ENCODE measurements at places on chromosomes 5 and 9.
A peak's percentile ranks its signal among the peaks of the same experiment; 100 is the strongest.

DNA sequence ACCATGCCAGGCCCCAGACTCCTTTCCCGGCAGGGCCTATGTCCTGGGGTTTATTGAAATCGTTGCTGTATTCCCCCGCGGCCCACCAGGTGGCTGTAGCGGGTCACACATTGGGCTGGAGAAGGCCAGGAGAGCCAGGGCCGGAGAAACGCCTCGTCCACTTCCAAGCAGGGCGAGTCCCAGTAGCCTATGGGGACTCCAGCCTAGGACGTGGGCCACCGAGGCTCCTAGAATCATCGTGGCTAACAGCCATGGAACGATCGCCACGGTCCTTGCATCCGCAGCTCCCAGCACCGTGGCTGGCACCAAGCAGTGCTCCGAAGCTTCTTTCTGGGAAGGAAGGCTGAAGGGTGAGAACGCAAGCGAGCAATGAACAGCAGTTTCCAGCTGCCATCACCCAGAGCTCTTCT, 87.7 kb downstream of the ENTREP1 start:
- no peak for DNase-seq

DNA sequence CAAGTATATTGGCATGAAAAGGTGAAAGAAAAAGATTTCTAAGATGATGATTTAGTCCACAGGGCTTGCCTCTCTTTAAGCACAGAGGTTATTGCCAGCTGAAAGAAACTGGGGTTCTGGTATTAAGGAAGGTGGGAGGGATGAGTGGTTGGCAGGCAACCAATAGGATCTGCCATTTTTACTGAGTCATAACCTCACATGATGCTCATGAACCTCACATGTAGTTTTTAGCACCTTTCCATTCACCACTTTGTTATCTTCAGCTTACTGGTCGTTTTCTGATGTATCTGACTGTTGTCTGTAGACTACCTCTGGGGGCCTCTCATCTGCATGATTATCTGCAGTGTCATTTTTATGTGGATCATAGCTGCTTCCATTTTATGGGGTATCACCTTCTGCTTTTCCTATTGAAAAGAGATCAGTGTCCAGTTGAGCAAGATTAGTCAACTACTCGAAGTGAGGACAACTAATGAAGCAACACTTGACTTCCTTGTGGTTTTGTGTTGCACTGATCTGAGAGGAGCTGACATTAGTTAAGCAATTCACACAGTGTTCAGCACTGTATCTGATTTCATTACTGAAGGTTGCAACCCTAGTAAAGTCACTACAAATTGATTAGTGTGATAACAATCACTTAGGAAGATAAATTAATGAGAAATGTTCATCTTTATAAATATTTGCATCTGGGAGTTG, 186.3 kb downstream of the SGCD start:
- DNase-seq: no peak

DNA sequence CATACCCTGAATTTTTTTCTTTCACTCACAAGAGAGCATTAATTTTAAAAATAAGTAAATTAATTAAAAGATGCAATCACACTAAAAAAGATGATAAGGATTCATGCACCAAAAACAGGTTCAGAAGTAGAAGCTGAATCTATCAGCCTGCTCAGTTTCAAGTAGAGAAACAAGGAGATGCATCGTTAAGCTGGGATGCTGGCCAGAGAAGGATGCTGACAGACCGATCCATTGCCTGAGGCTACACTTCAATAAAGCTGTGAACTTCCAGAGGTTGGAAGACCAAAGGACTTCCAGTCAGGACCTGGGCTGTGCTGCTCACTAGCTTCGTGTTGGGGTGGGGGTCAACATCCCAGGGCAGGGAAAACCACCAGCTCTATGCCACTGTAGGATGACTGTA, 457.7 kb downstream of the EFNA5 start:
- no peak for DNase-seq

DNA sequence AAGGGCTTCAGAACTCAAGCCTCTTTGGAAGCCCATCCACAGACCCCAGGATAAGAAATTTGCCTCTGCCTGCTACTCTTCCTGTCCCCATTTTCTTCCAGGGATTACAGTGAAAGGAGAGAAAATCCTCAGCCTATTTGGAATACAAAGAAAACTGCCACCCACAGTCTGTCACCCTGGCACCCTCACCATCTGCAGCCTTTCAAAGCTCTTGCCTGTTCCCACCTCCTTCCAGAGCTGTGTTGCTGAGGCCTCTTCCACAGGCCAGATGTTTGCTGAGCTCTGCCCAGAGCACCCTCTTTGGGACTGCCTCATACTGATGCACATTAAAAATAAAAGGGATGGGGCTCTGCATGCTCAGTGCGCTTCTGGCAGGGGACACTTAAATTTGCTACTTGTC, 35.9 kb upstream of the TAF1L start:
- no peak for DNase-seq

DNA sequence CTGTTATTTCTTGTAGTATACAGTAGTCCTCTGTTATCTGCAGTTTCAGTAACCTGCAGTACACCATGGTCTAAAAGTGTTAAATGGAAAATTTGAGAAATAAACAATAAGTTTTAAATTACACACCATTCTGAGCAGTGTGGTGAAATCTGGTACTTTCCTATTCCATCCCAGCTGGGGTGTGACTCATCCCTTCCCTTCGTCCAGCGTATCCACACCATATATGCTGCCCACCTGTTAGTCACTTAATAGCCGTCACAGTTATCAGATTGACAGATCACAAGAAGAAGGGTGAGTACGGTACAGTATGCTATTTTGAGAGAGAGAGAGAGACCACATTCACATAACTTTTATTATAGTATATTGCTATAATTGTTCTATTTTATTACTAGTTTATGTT, 28.9 kb downstream of the FAM151B start:
- DNase-seq: no peak

DNA sequence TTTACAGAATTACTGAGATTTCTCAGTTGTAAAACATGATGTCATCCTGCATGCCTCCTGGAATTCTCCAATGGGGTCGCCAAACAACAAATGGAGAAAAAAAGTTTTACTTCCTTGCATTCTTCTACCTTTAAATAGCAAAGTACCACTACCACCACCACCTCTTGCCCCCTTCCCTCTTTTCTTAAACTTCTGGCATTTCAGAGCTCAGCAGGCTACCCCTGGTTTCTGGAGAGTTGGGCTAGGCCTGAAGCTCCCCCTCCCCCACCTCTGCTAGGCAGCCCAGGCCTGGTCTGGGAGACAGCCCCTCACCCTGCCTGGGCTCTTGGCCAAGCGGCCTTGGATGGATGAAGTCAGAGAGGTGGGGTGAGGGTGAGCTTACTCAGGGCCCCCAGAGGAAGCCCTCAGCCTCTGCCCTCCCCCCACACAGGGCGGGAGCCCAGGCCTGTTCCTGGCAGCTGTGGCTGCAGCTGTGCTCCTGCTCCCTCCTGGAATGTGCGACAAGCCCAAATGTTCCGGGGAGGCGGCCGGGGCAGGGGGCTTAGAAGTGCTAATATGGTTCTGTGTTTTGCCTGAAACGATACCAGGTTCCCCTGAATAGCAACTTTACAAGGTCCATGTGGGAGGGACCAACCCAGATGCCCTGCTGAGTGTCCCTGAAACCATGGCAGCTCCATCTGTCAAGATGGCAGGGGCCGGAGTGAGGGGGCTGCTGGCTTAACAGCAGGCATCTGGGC, 6.0 kb upstream of the CCIN start:
- no peak for DNase-seq

DNA sequence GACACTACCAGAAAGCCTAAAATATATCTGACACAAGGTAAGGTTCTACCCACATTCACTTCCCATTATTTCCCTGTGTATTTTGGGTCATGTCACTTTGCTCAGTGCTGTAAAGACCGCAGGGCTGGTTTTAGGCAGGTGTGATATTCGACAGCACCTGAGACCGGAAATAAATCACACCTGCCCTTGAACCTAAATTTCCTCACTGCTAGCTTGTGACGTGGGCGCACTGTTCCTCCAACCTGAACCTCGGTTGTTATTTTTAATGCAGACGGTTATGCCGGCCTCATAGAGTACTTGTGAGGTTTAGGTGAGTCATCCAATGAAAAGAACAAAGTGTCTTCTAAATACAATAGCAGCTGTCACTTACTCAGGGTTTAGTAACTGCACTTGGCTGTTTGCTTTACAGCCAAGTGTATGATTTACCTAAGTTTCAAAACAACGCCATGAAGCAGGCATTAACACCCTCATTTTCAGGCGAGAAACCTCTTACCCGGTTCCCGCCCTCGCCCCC, 20.7 kb upstream of the ZNF782 start:
- DNase-seq: peak; percentile 65

- no peak for DNase-seq
Measured at GRCh38 chr9:112581469-112582176, 95.0 kb downstream of the KIAA1958 start.

GRCh38 chr9:120637919-120638318, 58.0 kb upstream of the CDK5RAP2 start:
- DNase-seq: no peak

GRCh38 chr5:26894719-26895263, 143.6 kb downstream of the CDH9 start:
- DNase-seq: no peak

- DNase-seq: peak; percentile 72
Measured at GRCh38 chr5:132674671-132675506, 1.1 kb downstream of the IL4 start.

GRCh38 chr9:78575081-78575480, 278.2 kb downstream of the PSAT1 start:
- no peak for DNase-seq

- DNase-seq: no peak
Measured at GRCh38 chr5:149379177-149379761, at the start of gene IL17B. IL17B (minus strand) TSS chr5:149379292; CDS start chr5:149379225, 67 bp downstream.

DNA sequence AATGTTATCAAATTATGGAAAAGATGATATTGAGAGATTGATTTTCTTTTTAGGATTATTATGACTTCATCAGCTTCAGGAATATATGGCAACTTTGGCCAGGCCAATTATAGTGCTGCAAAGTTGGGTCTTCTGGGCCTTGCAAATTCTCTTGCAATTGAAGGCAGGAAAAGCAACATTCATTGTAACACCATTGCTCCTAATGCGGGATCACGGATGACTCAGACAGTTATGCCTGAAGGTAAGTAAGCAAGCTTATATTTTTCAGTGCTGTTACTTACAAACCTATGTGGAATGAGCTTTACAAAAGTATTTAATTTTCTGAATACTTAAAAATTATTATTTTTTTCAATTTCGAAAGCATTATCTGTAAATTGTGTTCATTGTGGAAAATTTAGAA, 26.5 kb downstream of the HSD17B4 start:
- DNase-seq: no peak

DNA sequence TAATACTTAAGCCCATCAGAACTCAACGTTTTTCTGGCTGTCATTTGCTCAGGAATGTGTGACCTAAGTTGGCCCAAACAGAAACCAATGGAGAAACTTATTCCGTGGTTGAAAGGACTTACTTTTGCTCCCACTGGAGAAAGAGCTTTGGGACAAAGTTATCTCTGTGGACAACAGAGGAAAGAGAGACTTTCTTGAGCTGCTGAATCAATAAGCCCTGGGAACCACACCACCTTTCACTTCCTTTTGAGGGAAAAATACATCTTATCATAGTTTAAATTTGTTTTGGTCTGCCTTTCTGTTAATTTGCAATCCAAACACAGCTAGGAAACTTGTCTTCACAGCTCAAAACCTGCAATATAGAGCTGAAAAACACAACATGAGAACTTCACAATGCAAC, 62.8 kb upstream of the VCAN start:
- DNase-seq: no peak

- no peak for DNase-seq
Measured at GRCh38 chr9:26971721-26972120, 15.5 kb downstream of the IFT74 start.

- no peak for DNase-seq
Measured at GRCh38 chr9:84711936-84712335, 42.4 kb downstream of the NTRK2 start.
